Activated CD4-positive, CD25-positive, alpha-beta regulatory T cell (primary cell): ENCODE measurements at places on chromosomes 16 and 17.

GRCh38 chr16:8955828-8956227 lies 7.9 kb downstream of the USP7 start:
- no peak for DNase-seq

GRCh38 chr17:44780161-44780560 lies 21.4 kb downstream of the ADAM11 start:
- DNase-seq, result no peak

DNA sequence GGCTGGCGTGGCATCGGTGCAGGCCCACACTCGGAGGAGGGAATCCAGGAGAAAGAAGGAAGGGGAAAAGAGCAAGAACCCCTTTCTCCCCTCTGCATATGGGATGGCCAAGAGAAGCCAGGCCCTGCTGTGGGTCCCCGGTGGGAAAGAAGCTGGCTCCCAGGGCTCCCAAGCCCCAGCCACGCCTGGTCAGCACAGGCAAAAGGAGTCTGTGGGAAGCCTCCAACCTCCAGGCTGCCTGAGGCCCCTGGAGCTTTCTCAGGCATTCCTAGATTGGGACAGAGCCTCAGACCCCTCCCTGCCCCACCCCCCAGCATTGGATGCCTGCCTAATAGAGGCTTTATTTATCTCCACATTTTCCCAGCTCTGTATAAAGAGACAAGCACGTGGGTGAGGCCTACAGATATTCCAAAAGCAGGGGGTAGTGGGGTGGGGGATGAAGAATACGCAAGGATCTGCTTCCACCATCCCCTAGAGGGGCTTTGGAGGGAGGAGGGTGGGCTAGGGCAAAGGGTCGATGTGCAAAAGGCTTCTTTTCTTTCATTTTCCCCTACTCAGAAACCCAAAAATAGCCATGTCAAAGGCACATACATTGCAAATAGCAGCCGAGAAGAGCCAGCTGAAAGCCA lies 56.4 kb downstream of the MPRIP start:
- no peak for DNase-seq

- DNase-seq, result no peak
Measured at GRCh38 chr17:42132941-42133340, 10.3 kb downstream of the HSPB9 start.

GRCh38 chr17:16342979-16343378 lies 10.3 kb downstream of the CENPV start:
- no peak for DNase-seq

DNA sequence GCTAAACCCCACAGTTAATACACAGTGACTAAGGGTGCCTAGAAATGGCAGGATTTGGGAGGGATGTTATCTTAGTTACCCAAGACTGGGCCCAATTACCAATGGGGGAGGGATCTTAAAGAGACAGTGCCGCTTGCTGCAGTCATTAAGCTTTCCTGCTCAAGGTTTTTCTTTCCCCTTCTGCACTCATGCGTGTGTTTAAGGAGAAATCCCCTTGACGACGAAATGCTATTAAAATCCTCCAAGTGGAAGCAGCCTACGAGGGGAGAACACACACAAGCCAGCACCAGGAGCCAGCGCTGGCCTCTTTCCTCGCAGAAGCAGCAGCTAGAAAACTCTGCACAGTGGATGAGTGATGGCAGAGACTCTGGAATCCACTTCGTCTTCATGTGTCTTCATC lies 22.0 kb downstream of the SALL1 start:
- no peak for DNase-seq
